ENCODE measurements at places on chromosomes 7 and 10.

- DNase-seq: no peak
These were observed 499.2 kb downstream of the GFRA1 start for GRCh38 chr10:115773832-115774231.

- DNase-seq: no peak
These were observed 56.7 kb upstream of the TFEC start for GRCh38 chr7:116087291-116087690.

DNA sequence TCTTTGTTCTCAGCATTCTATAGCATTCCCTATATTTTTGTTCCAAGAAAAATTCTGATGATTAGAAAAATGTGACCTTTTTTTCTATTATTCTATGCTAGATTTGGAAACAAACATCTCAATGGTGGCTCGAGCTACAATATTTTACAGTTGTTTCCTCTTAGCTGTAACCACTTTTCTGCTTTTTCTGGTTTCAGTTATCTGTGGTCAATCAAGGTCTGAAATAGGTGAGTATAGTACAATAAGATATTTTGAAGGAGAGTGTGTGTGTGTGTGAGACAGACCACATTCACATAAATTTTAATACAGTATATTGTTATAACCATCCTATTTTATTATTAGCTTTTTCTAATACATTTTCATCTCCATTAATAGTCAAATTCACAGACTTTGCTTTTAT, 564.5 kb upstream of the GHITM start:
- DNase-seq: no peak

GRCh38 chr10:84574102-84574501, 245.7 kb downstream of the CCSER2 start:
- no peak for DNase-seq

- no peak for DNase-seq
These were observed 58.0 kb downstream of the GNAT3 start for GRCh38 chr7:80453699-80454340.

- DNase-seq: no peak
These were observed 9.2 kb downstream of the ZSCAN25 start for GRCh38 chr7:99625961-99626360.

- no peak for DNase-seq
These were observed 296.4 kb upstream of the MKLN1 start for GRCh38 chr7:131031099-131031868.

GRCh38 chr7:137757146-137757925, 89.4 kb downstream of the DGKI start:
- DNase-seq: no peak

DNA sequence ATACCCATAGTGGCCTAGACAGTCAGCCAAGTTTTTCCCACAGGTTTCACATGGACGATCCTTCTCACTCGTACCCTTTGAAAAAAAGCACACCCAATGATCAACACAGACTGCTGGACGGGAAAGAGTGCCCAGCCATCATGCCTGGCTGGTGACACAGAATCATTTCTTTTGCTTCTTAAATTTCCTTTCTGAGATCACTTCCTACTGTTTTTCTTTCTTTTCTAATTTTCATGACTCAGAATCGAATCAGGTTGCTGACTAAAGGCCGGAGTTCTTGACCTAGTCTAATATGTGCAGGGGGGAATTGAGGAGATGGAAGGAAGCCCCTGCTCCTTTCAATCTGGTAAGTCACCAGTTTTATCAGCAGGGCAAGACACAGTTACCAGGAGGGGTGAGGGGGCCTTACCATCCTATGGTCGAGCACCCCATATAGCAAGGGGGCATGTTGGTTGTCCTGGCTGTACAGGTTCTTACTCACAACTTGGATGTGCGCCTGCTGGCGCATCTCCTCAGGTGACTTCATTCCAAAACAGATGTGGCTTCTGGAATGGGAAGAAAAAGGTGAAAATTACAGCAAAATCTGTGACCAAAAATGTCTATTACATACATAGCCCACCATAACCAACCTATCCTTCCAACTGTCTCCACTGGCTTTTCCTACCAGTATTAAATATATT, 3.5 kb downstream of the POLR3A start:
- no peak for DNase-seq

Data from right hindlimb (tissue), 1 donor.